ENCODE measurements at places on chromosomes 1 and 21.

- DNase-seq: no peak
Observed at GRCh38 chr21:36478941-36479340, 981 bp downstream of the CLDN14 start.

DNA sequence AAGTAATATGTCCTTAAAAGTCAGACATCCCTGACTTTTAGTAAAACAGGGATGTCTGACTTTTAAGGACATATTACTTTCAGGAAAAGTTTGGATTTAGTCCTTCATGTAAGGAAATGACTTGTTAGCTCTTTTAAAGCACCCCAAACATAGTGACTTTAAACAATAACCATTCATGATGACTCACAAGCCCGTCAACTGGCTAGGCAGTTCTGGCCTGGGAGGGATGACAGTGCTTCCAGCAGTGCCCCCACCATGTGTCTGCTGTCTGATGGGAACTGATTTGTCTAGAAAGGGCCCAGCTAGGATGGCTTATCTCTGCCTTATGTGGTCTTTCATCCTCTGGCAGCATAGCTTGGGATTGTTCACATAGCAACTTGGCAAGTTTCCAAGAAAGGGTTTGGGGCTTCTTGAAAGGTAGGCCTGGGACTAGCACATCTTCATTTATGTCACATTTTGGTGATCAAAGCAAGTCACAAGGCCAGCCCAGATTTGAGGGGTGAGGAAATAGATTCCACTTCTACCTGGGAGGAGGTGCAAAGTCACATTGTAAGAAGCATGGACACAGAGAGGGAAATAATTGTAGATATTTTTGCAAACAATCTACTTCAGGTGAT is 143.5 kb downstream of the C1orf94 start:
- DNase-seq: no peak

DNA sequence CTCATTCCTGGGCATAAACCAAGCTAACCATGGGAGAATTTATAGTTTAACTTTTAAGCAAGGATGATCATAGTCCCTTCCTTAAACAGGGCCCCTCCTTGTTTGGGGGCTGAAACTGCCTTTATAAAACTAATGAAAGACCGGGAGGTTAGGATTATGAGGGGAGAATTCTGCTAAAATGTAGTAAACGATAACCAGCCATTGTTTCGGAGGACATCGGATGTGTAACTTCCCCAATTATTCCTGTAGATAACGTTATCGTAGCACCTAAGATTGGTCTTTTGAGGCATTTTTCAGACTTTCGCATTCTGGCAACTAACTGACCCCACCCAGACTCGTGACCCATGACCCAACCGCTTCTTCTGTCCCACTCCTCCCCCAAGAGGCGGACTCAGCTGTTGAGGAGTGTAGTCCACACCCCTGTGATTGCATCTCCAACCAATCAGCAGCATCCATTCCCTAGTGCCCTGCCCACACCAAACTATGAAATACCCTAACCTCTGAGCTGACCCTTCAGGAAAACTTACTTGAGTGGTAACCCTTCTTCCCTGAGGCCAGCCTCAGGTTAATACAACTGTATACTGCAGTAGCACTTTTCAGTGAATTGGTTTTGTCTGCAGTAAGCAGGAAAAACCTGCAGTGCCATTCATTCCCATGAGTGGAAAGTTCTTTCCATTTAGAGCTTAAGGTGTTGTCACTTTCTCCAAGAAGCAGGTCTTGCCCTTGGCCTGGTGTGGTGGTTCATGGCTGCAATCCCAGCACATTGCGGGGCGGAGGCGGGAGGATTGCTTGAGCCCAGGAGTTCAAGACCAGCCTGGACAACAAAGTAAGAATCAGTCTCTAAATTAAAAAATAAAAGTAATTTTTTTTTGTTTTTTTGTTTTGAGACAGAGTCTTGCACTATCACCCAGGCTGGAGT is 823 bp upstream of the SYF2 start:
- DNase-seq: peak; percentile 50

DNA sequence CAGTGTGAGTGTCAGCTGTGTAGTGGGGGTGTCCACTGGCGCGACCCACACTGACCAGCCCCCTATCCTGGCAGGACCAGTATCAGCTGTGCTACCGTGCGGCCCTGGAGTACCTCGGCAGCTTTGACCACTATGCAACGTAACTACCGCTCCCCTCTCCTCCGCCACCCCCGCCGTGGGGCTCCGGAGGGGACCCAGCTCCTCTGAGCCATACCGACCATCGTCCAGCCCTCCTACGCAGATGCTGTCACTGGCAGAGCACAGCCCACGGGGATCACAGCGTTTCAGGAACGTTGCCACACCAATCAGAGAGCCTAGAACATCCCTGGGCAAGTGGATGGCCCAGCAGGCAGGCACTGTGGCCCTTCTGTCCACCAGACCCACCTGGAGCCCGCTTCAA is 28.1 kb upstream of the KDM4A start:
- no peak for DNase-seq

DNA sequence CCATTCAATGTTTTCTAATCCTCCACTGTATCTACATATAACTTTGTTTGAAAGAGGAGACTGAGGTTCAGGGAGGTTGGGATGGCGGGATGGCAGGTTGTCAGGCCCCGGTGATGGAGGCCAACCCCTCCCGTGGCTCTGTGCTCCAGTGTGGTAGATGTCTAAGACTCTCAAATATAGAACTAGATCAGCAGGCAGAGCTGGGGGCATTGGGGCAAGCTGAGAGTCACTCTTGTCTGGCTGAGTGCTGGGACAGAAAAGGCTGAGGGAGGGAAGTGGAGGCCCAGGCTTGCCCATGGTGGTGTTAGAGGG is 1.7 kb downstream of the IL6R start:
- DNase-seq: no peak

DNA sequence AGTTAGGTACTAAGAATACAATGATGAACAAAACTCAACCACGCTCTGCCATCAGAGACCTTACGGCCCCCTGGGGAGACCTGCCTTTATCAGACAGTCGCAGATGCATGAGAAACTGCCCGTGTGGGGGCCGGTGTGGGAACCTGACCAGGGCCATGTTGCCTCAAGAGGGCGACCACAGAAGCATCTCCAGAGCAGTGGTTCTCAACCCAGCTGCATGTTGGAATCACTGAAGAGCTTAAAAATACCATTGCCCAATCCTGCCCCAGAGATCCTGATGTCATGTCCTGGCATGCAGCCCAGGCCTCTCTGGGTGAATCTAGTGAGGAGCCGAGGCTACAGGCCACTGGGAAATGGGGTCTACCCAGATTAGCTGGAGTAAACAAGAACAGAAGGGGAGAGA is 108.7 kb downstream of the PRDM2 start:
- DNase-seq: no peak

- no peak for DNase-seq
Observed at GRCh38 chr1:210883821-210884220, 250.1 kb downstream of the KCNH1 start.

GRCh38 chr1:172405912-172406311 is 14.6 kb upstream of the C1orf105 start:
- DNase-seq: no peak

GRCh38 chr1:73176902-73177301 is 894.6 kb upstream of the NEGR1 start:
- DNase-seq: no peak

- no peak for DNase-seq
Observed at GRCh38 chr21:41201385-41201784, 33.4 kb downstream of the BACE2 start.

GRCh38 chr1:232629250-232630046 is 485 bp downstream of the SIPA1L2 start:
- DNase-seq: no peak

DNA sequence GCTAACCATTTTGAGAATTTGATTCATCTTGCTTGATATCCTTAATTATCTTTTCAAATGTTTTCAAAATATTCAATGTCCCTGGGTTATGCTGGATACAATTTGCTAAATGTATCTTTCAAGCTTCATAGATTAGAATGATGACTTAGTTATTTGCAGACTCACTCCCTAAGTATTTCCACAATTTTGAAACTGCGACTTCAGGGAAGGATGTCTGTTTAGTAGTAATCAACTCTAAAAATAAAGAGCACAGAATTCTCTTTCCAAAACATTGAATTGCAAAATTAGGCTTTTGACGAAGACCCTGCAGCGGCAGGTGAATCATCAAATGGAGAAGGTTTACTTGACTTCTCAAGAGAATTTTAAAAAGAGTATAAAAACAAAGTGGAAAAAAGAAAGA is 14.2 kb downstream of the RGS1 start:
- no peak for DNase-seq

- no peak for DNase-seq
Observed at GRCh38 chr1:208027861-208028260, 116.9 kb upstream of the CD34 start.

DNA sequence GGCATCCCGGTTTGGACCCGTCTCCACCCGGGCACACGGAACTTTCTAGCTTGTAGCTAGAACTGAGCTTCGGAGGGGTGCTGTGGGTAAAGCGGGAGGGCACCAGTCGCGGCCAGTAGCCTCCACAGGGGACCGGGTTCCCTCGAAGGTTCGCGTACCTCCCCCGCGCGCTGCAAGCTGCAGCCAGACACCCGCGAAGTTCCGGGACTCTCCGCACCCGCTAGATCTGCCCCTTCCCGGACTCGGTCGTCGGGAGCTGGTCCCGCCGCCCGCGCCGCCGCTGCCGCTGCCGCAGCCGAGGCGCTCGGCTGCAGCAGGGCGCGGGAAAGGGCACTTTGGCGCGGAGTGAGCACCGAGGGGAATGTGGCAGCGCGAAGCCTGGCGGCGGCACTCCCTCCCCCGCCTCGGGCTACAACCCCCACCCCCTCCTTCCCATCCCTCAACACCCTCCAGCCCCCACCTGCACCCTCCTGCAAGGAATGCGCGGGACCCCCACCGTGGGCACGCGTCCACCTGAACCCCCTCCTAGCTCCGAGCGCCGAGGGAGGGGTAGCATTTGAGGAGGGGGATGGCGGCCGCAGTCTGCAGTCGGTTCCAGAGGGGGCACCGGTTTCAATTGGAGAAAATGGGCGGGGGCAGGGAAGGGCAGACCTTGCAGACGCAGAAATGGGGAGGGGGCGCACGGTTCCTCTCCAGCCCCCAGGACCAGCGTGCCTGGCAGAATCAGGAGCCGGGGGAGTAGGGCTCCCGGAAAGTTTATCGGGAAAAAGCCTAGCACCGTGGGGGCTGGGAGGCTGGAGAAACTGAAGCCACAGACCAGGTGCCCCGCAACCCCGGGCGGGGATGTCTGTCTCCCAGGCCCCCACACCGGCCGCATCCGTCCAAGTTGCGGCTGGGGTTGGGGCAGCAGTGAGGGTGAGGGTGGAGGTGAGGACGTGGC is 968 bp downstream of the CSMD2 start:
- no peak for DNase-seq

GRCh38 chr1:15288173-15288926 is 41.3 kb downstream of the FHAD1 start:
- no peak for DNase-seq

DNA sequence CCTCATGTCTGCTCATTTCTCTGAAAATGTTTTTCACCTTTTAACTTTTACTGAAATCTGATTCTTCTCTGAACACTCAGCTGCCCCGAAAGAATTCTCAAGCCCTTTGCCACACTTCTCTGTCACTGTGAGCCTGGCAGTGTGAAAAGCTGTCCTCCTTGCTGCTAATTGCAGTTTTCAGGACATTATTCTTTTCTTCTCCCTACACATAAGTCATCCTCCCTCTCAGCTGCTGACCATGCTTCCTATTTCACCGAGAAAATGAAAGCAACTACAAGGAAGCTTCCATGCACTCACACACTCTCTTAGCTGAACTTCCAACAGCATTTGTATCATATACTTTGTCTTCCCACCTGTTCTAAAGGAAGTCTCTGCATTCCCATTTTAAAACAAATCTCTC is 15.8 kb downstream of the OLFM3 start:
- no peak for DNase-seq

DNA sequence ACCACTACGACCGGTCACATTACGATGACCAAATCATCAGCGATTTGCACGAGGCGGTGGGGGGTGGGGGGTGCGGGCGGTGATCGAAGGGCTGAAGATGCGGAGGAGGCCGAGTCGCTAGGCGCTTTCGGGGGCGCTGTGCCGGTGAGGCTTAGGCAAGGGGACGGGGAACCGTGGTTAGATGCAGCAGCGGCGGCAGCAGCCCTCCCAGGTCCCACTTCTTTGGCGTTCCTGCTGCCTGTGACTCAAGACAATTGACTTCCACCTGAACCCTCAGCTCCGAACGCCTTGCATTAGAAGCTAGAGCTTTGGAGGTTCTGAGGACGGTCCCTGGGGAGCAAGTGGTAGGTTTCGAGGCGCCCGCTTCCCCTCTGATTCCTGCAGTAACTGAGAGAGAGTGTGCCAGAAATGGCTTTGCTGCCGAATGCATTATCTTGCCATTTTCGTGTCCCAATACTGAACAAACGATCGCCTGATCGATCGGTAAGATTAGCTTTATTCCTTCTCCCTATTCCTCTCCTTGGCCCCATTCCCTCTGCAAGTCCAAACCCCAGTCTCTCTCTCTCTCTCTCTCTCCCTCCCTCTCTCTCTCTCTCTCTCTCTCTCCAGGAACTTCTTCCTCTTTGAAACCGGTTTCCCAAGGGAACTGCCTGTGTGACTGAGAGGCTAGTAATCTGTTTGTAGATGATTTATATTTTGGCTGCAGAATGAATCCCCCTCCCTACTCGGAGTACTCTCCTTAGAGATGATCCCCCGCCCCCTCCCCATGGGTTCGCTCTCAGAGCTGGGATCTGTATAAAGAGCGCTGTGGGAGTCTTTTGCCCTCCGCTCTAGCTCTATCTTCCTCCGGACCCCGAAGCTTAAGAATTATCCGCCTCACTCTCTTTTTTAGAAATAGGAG is 735 bp upstream of the BRINP3 start:
- no peak for DNase-seq

GRCh38 chr1:45221716-45222115 is 15.3 kb upstream of the ZSWIM5 start:
- no peak for DNase-seq

DNA sequence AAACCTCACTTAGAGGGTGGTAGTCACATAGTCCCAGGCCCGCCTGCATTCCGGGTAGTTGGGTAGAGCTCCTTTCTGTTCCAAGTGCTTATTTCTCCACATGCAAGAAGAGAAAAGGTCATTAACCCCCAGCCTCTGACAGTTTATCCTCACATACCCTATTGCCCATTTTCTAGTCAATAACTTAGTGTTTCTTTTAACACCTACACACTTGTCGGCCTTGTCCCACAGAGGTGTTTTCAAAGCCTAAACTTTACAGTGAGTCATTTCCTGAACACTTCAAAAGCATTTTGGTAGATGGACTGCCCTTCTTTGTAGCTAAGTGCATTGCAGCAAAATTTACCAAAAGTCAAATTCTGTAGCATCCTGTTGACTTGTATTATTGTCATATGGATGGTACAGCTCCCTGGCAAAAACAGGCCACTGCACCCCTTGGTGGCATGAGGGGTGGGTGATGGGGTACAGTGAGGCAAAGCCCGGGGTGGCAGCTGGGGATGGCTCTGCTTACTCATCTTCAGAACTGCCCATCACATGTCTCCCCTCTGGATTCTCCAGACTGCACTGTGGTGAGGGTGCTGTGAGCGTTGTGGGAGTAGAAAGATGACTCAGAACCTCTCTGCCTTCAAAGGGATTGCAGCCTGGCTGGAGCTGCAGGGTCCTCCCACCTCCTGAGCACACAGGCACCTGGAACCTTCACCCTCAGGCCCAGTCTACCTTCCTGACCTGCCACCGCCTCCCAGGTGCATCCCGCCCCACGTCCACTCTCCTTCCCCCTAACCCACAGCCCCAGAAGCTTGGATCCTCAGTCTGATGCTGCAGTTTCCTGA is 45.8 kb upstream of the DMRTB1 start:
- DNase-seq: no peak

Measured in bone marrow (tissue), 2 donors.